Amygdala (tissue), 56 donors: ENCODE measurements at places on chromosomes 6 and 20.

GRCh38 chr6:87436435-87436834, 28.7 kb downstream of the CFAP206 start:
- DNase-seq, result no peak

GRCh38 chr6:129704708-129705107, 5.3 kb downstream of the ARHGAP18 start:
- DNase-seq, result no peak

GRCh38 chr6:13536796-13537526, 37.4 kb upstream of the SIRT5 start:
- no peak for DNase-seq

GRCh38 chr6:166505133-166505905, 81.2 kb downstream of the RAMACL start:
- DNase-seq, result no peak

GRCh38 chr6:131023834-131024504, 39.1 kb downstream of the EPB41L2 start:
- DNase-seq, result no peak

DNA sequence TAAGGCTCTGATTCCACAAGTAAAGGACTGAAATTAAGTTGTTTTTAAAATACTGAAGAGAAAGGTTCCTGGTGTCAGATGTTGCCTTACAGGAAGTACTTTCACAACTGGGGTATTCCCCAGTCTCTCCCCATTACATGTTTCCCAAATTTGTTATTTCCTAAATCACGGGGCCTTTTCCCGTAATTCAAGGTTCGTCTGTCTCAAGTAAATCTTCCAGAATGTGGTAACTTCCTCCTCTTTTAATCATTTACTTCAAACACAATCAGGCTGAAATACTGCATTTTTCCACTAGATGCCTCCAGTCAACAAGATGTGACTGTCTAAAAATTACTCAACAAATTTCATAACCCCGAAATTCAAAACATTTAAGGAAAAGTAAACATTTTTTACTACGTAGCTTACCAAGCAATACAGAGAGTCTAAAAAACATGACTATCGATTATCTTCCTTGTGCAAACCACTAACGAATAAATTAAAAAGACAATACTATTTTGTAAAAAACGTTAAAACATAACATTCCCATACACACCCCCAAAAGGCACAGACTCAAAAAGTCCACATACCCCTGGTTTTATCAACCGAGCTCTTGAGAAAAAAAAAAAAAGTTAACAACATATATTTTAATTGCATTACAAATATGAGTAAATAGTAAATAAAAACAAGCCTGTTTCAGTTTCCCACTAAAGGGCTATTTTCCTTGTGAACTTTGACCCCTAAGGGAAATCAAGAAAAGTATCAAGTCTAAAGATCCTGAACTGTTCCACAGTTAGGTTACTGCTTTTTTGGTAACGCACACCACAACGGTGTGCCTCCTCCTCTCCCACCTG, 1.7 kb downstream of the SOD2 start:
- DNase-seq, result no peak

- DNase-seq, result no peak
Observed at GRCh38 chr20:7151676-7152470, 384.4 kb downstream of the BMP2 start.

- DNase-seq, result no peak
Observed at GRCh38 chr20:38133680-38134426, 31.2 kb downstream of the TGM2 start.

DNA sequence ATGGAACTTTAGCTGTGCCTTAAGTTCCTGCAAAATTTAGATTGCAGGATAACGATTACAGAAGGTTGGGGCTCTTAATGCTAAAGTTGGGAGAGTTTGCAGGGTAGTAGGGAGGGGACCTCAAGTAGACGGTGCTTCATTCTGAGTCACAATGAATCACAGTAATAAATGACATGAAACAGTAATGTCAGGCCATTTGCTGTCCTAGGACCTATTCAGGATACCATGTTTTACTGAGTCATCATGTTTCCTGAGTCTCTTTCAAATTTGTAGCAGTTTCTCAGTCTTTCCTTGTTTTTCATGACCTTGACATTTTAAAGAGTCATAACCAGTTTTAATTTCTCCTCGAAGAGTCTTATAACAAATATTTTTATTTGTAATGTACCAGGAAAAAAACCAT, 406.9 kb upstream of the MAP3K7 start:
- DNase-seq, result no peak
